Effector memory CD8-positive, alpha-beta T cell (primary cell): ENCODE measurements at places on chromosomes 16 and 17.

DNA sequence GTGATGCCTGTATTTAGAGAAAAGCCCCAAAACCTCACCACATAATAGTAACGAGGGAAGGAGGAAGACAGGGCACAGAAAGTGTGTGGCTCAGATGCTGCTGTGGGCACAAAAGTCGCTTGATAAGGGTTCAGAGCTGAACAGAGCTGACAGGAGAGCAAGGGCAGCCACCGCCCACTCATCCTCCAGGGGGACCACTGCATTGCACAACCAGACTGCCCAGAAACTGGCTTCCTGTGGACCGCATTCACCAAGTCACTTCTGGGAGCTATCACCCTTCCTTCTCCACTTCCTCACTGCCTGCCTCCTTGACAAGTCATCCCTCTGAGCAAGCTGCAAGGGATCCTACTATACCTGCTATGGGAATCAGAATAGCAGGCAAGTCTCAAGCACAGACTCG, 512.4 kb upstream of the CDH11 start:
- DNase-seq, result no peak

- no peak for DNase-seq
Measured at GRCh38 chr16:29014561-29015069, 29.8 kb downstream of the LAT start.

DNA sequence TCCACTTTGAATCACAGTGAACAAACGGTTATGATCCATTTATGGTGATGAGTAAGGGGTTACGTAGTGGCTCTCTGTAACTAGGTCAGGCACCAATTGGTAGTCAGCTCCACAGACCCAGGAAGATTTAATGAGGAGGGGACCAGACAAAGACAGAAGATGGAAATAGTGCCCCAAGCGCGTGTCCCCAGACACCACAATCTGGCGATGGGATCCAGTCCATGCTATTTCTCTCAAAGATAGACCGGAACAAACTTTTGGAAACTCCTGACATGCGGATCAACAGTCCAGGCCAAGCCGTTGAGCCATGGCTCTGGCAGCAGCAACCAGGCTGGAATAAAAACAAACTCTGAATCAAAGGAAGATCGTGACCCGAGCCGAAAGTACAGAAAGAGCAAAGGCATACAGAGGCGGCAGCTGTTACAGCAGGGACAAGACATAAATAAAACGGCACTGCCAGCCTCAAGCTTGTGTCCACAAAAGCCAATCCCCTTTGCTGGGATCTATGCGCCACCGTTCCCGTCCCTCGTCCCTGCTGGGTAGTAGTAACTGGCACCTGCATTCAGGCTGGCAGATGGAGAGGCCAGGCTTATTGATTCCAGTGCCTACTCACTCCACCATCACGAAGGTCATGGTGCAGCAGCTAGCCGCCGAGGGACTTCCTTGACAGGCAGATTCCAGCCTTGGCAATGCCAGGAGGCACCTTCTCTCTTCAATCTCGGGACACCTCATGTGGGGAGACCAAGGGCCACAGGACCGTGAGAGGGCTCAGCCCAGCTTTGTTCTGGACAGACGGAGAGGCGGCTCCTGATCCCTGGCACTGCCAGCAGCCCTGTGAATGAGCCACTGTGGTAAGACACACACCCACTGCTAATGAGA, 50.2 kb downstream of the CDH11 start:
- no peak for DNase-seq

GRCh38 chr16:86608301-86608747, 30.0 kb downstream of the FOXL1 start:
- DNase-seq, result no peak

GRCh38 chr17:45160447-45161287, 1.0 kb upstream of the HEXIM2 start:
- DNase-seq, result peak; percentile 38

DNA sequence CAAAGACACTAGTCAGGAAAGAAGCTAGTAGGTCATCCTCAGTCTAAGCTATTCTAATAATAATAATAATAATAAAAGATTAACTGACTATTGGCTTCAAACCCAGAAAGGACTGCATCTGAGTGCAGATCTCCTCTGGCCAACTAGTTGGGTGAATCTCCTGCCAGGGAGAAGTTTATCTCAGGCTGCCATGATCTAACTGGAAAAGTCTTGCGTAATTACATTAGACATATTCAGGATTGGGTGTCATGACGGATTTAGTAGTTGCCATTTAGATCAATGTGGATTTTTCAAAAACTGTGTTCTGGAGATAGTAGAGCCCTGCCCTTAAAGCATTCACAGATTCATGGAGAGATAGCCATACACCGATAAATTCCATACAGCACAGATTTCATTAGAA, 69.5 kb downstream of the KIF2B start:
- DNase-seq, result no peak

- DNase-seq, result peak; percentile 51
Measured at GRCh38 chr17:55295411-55296170, 30.8 kb downstream of the HLF start.

DNA sequence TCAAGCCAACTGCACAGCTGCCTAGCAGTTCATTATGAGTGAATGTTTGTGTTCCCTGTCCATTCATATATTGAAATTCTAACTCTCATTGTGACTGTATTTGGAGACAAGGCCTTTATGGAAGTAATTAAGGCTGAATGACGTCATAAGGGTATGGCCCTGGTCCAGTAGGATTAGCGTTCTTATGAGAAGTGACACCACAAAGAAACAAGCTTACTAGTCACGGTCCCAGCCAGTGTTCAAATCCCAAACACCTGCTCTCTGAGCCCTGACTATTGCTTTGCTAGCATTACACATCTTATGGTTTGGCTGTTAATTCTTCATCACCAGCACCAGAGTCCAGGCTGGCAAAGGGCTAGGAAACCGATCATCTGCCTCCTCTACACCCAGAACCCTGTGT, 2.2 kb downstream of the ZNF668 start:
- no peak for DNase-seq

GRCh38 chr17:79055197-79055596, 19.4 kb upstream of the ENGASE start:
- DNase-seq, result no peak

DNA sequence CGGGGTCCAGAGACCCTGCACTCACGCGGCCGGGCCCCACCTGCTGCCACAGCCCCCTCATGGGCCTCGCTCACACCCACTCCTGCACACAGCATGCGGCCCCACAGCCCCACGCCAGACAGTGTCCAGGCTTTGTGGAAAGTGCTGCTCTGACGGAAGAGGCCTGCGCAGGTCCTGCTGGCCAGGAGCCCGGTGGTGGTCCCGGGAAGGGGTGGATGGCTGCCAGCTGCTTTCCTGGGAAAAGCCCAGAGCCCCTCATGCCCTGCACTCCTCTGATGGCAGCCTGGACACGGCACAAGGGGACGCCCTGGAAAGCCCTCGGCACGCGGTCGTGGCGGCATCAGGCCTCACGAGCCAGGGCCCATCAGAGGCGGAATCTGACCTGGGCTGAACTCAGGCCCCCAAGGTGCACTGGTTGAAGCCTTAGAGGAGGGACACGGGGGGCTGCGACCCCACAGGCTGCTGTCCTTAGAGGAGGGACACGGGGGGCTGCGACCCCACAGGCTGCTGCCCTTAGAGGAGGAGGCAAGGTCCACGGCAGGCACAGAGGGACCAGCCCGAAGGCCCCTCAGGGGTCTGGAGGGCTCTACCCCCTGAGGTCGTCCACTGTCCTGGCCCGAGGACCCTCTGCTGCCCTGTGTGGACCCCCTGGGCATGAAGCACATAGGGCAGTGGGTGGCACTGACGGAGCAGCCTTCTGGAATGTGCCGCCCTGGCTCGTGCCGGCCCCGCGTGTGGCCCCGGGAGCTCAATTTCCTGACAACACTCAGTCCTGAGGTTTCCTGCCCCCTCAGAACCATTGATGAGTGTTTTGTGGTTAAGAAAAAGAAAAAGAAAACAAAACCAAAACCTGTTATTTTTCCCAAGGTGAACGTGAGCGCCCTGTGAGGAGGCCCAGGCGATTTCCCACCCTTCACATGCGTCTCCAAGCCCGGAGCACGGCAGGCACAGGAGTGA, 22.1 kb downstream of the SOX8 start:
- no peak for DNase-seq

DNA sequence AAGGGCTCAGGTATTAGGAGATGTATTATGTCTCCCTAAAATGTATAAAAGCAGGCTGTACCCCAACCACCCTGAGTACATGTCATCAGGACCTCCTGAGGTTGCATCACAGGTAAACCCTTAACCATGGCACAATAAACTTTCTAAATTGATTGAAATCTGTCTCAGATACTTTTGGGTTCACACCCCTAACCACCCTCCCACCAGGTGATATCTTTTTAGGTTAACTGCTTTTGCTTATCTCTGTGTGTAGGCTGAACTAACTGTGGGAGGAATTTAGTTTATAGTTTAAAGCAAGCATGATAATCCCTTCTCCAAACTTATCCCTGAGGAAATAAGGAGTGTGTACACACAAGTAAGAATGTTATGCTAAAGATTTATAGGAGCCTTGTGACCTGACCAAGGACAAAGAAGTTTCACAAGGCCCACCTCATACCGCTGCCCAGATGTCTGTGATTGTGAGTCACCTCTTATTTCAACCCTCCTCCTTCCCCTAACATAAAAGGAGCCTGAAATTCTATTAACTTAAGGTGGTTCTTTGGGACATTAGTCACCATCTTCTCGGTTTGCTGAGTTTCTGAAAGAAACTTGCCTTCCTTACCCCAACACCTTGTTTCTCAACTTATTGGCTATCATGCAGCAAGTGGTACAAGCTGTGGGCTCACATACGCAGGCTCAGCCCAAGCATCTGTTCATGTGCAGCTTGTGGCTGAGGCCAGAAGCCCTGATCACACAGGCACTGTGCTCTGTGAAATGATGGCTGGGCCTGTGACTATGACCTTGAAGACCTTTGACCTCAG, 11.3 kb downstream of the PRSS22 start:
- no peak for DNase-seq

- DNase-seq, result no peak
Measured at GRCh38 chr17:78290721-78291120, 59.3 kb downstream of the TMEM235 start.

- DNase-seq, result no peak
Measured at GRCh38 chr17:61404913-61405685, 5.5 kb downstream of the TBX2 start.

DNA sequence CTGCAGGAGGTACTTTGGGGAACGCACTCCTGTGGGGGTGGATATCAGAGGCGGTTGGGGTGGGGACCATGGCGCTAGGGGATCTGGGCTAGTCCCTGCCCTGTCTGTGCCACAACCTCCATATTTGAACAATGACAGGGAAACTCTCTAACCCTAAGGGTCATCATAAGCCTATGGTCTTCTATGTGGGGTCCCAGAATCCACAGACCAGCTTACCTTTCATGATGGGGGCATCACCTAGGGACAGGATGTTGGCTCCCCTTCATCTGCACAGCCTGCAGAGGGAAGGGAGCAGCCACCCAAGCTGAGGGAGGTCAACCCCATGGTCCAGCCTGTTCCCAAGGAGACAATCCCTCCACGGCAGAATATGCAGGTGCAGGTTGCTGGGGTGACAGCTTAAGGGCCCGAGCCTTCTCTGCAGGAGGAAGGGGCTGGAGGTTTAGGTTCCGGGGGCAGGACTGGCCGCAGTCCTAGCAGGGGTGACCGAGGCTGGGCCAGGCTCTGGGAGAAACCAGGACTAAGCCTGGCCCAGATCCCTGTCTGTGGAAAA, 1.7 kb downstream of the ORAI3 start:
- DNase-seq, result no peak

- DNase-seq, result no peak
Measured at GRCh38 chr17:59684967-59685366, 22.3 kb downstream of the PTRH2 start.

GRCh38 chr16:17519101-17519955, 48.6 kb upstream of the XYLT1 start:
- DNase-seq, result no peak

GRCh38 chr17:34998205-34998604, 17.9 kb downstream of the LIG3 start:
- peak; percentile 75 for DNase-seq

- peak; percentile 35 for DNase-seq
Measured at GRCh38 chr16:81696961-81697615, 82.0 kb upstream of the PLCG2 start.

- DNase-seq, result no peak
Measured at GRCh38 chr16:4495766-4496165, 19.6 kb downstream of the HMOX2 start.

DNA sequence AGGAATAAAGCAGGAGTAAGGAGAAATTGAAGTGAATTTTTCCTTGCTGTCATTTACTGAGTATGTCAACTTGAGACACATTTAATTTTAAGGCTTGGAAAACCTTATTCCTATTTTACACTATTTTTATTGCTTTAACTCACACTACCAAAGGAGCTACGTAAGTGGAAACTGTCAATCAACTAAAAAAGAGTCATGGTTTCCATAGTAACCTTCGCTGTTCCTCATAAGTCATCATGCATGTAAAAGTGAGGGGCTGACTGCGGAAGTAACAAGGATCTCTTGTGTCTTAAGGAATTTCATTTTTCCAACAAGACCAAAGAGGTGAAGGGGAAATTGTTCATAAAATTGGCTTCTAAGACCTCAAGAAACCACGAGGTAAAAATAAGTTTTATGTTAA, 516.2 kb upstream of the CA10 start:
- no peak for DNase-seq

DNA sequence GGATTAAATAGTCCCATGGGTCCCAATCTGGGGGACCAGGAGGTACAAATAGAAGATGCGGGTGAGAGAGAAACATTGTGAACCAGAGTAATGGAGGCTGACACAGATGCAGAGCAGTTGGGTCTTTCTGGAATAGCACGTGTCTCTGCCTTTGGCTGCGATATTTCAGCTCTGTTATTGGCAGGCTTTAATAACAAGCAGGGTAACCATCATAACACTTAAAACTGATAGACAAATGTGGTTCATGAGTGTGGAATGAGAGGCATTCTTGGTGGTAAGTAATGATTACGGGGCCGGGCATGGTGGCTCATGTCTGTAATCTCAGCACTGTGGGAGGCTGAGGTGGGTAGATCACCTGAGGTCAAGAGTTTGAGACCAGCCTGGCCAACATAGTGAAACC, 110.3 kb downstream of the SNX29 start:
- DNase-seq, result no peak

- DNase-seq, result peak; percentile 88
Measured at GRCh38 chr17:75109407-75110233, at the start of gene ARMC7. Gene ARMC7, plus strand, starts transcription at chr17:75109969. Its CDS starts 320 bp downstream, at chr17:75110289.

GRCh38 chr17:44793885-44794842, 35.4 kb downstream of the ADAM11 start:
- DNase-seq, result no peak

- no peak for DNase-seq
Measured at GRCh38 chr17:17361867-17362539, 58.8 kb downstream of the NT5M start.
